ENCODE measurements at places on chromosomes 13 and 19.

DNA sequence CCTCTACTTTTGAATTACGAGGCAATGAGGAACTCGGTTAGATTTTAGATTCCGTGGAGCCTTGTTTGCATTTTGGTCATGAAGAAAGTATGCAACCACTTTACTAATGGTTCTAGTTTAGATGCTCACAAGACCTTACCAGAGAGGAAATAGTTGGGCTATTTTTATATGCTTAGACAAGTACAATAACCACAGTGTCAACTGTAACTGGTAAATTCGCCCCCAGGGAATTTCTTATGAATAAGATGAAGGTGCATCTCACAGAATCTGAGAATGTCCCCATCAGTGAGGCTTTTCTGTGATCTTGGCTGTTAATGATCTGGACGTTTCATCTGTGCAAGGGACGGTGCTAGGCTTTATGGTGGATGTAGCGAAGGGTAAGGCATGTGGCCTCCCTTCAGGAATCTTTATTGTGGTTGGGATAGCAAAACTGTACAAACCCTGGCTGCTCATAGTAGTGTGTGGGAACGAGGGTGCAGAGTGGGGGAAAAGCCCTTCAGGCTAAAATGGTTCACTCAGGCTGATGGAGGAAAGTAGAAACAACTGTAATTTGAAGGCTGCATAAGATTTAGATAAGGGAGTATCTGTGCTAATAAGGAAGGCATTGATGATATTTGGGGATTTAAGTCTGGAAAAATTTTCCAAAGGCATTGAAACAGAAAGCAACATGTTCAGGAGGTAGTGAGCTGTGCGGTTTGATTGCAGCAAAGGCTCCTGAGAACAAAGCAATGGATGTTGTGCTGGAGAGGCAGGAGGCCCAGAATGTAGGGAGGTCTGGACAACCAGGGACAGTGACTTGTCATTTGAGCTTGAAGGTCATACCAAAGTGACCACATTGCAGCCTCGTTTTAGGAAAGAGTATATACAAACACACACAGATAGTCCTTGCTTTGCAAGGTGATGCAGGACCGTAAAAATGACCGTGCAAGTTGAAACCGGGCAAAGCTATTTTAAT lies 28.4 kb downstream of the UBAC2 start:
- no peaks in the 10 kb centered on the region for H3K27me3 ChIP-seq
- peak overlapping the region; percentile 52 for H3K27ac ChIP-seq
- DNase-seq = no peak
- no peak overlapping the region for H3K4me3 ChIP-seq

DNA sequence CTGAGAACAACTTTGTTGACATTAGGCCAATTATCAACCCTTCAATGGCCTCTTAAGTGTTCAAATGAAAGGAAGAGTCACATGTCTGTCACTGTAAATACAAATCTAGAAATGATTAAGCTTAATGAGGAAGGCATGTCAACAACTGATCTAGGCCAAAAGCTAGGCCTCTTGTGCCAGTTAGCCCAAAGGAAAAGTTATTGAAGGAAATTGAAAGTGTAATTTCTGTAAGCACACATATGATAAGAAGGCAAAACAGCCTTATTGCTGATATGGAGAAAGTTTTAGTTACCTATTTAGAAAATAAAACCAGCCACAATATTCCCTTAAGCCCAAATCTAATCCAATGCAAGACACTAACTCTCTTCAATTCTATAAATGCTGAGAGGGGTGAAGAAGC lies 604.7 kb downstream of the SLITRK6 start:
- no peaks in the 10 kb centered on the region for H3K4me1 ChIP-seq
- no peak for DNase-seq
- no peak overlapping the region for H3K27ac ChIP-seq
- no peaks in the 10 kb centered on the region for H3K36me3 ChIP-seq
- no peak overlapping the region for H3K4me3 ChIP-seq

DNA sequence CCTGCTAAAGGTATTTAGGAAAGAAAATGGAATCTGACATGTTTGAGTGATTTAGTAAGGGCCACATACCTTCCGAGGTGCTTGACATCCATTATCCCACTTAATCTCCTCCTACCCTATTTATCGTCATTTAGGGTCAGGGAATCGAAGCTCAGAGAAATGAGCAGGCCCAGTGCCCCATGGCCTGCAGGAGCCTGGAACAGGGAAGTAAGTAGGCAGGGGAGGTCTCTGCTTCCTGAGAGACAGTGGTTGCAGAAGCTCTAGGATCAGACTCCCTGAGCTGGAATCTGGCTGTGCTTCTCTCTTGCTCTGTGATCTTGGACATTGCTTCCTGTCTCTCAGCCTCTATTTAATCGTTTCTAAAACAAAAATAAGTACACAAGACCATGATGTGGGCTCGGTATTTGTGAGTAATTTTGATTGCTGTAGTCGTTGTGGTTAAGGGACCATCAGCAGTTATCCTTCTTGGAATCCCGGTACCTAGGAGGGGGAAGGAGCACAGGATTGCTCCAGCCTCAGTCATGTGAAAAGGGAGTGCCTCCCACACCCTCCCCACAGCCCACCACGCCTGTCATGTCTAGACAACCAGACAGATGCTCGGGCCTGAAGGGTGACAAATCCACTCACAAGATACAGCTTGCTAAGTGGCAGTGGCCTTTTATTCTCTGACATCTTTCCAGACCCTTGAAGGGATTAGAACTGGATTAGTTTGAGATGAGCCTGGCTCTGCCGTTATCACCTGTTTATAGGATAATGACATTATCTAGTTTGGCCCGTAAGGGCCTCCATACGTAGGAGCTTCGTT lies 169.2 kb upstream of the TSHZ3 start:
- H3K4me1 ChIP-seq = no peaks in the 10 kb centered on the region
- no peak for DNase-seq
- H3K4me3 ChIP-seq = no peak overlapping the region
- H3K27ac ChIP-seq = no peak overlapping the region
- no peaks in the 10 kb centered on the region for H3K36me3 ChIP-seq
- H3K27me3 ChIP-seq = no peaks in the 10 kb centered on the region

GRCh38 chr13:71618159-71618558 lies 248.8 kb downstream of the DACH1 start:
- H3K36me3 ChIP-seq = no peaks in the 10 kb centered on the region
- no peak for DNase-seq
- H3K27me3 ChIP-seq = no peaks in the 10 kb centered on the region
- H3K4me3 ChIP-seq = no peak overlapping the region

GRCh38 chr19:19610376-19611202 lies 7.9 kb downstream of the PBX4 start:
- H3K27ac ChIP-seq = no peak overlapping the region
- H3K4me3 ChIP-seq = no peak overlapping the region
- peaks cover 5% of the 10 kb centered on the region for H3K4me1 ChIP-seq
- no peaks in the 10 kb centered on the region for H3K27me3 ChIP-seq

DNA sequence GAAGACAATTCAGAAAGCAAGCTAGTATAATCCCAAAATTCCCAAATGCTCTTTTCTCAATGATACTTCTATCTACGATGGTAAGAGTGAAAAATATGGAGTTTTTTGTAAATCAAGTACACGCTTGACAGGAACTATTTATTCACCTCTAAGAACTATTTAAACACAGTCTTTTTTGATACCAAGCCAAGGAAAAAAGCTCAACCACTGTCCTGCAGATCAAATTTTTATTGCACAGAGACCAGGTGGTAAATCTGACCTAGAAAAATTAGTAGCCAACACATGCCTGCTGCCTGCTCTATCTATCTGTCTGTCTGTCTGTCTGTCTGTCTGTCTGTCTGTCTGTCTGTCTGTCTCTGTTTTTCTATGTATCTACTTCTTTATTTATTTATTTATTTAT lies 292.2 kb downstream of the MZT1 start:
- no peak overlapping the region for H3K27ac ChIP-seq
- H3K27me3 ChIP-seq = no peaks in the 10 kb centered on the region
- H3K4me3 ChIP-seq = no peak overlapping the region
- no peak for DNase-seq

DNA sequence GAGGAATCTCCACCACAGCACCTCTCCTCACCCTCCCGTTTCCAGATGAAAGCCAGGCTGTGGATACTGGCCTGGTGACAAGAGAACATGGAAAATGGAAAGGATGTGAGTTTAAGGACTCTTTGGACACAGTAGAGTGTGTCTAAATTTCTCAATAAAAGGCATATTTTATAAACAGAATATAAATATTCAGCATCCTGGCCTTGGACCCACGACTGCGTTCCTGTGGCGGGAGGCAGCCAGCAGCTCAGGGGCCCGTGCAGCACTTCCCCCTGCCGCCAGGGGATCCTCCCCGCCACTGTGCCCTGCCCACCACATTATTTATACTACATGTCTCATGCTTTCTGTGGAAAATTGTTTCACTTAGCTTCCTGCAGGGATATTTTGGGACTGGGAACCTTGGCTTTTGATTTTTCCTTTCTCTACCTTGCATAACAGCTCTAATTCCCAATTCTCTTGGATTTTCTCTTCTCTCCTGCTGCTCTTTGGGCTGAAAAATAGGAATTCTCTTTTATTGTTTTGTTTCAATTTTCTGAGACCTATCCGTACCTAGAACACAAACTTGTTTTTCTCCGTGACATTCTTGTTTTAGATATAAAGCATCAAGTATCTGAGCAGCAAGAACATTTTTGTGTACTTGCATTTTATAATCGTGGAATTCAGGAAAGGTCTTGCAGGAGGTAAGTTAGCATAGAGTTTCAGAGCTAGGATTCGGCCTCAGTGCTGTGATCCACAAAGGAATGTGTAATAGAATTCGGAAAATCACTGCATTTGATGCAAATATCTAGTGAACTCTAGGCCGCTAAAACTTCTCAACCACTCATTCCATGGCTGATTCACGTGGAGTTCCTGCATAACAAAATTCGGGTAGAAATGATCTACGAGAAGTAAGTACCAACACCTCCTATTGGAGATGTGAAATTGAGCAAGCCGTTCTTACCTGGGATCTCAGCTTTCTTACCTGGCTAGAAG lies 107.7 kb upstream of the SPATA13 start:
- H3K27me3 ChIP-seq = no peaks in the 10 kb centered on the region
- peak overlapping the region; percentile 57 for H3K27ac ChIP-seq
- no peak overlapping the region for H3K4me3 ChIP-seq
- DNase-seq = no peak
- no peaks in the 10 kb centered on the region for H3K36me3 ChIP-seq
